D721Med (cell line): ENCODE measurements at places on chromosomes 16 and 17.

DNA sequence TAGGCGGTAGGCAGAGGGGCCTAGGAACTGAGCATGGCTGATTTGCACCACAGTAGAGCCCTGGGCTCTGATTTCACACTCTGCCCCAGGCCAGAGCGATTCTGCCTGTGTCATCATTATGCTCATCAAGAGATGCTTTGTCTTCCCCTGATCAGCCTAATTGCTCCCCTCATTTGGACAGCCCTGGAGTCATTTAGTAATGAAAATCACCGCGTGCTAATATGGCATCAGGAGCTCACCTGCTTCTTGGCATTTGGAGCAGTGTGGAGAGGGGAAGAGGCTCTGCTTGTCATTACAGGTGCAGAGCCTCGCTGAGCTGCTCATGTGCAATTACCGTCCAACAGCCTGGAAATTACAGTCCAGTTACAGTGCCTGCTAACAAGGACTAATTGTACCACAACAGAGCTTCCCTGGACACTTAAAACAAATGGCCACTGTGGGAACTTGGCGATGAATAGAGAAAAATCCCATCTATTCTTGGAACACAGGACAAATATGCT lies 157.1 kb upstream of the WSCD1 start:
- DNase-seq = no peak

DNA sequence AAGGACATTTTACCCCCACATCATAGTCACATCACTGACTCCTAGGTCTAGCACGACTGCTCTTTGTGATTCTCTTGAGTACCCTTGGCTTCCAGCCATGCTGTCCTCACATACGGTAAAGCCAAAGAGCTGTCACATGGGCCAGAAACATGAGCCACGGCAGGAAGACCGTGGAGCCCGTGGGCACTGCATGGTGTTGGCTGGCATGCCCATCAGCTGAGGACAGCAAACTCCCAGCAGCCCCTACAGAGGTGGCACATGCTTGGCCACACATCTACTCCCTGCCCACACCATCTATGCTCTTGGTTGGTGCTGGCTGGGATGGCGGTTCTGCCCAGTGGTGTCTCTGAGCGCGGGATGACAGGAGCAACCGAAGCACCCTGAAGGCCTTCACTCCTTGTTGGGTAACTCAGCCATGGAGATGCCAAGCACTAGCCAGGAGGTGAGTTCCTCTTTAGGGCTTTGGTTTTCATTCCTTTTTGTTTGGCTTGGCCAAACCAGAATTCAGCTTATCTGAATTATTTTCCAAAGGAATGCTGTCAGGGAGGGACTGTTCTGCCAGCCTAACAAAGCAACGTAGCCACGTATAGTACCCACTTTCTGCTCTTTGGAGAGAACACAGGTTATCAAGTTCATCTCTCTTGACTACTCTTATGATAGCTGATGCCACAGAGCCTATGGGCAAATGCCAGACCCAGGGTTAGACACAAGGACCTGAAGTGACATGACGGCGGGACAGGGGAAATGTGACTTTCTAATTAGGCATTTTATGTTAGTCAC lies 10.0 kb downstream of the TNFAIP1 start:
- DNase-seq = no peak

- no peak for DNase-seq
Measured at GRCh38 chr17:75720656-75721462, at the start of gene ITGB4. Gene ITGB4 (plus strand): TSS chr17:75721459. CDS start chr17:75724704, 3,245 bp downstream.

- DNase-seq = no peak
Measured at GRCh38 chr17:11671126-11671525, 72.9 kb downstream of the DNAH9 start.

DNA sequence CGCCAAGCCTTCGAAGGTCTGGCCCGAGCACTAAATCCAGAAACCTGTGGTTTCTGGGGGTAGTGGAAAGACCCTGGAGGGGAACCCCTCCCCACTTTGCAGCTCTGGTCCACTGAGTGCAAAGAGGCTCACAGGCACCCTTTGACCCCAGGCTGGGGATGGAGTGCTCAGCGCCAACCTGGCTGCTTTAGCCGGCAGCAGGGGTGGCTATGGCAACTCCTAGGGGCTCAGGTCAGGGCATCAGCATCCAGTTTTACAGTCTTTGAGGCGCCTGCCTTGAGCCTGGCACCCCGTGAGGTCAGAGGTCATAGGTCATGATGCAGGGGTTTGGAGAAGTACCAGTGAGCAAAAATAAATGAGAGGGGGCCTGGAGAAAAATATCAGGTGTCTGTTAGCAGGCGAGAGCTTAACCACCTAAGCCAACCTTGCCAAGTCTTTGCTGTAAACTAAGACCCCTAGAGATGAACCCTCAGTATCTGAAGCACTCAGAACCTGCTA lies 17.9 kb downstream of the CA7 start:
- DNase-seq = no peak

DNA sequence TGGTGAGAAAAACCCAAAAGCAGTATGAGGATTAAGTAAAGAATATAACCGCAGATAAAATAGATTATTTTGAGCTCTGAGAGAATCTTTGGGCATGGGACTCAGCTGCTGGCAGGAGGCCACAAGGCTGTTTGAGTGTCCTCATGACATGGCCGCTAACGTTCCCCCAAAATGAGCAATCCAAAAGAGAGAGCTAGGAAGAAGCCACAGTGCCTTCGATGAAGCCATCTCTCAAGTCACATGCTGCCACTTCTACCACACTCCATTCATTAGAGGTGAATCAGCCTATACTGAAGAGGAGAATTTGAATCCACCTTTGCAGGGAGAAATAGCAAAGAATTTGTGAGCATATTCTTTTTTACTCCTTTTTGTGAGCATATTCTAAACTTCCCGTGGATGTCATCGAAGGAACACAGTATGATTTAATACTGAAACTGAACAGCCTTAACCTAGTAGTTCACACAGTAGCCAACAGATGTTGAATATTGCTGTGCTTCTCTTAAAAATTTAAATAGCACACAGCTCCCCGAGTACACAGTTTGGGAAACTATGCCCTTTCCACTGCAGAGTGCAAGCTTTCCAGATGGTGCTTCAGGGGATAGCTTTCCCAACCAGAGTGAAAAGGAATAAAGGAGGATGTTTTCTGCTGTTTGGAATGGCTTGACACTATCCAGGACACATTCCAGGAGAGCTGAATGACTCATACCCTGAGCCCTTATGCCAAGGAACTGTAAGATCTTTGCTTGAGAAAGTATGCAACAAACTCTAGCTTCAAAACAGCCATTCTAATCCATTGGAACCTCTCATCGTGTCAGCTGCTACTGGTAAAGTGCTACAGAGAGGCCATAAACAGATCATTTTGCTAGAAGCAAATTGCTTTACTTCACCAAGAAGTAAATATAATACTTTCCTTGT lies 33.9 kb downstream of the ANKFY1 start:
- no peak for DNase-seq
